Progenitor cell of endocrine pancreas (in vitro differentiated cells): ENCODE measurements at places on chromosomes 12 and 14. TPM values are rescaled to one million over a fixed set of nuclear protein-coding genes. Genes with fewer than 3 reads are reported as not detected.

Gene GNG2
- 8.8 and 9.3 TPM in 2 replicates for total RNA-seq

Gene MYO1H
- 0.51 and 0.77 TPM in 2 replicates for total RNA-seq

Gene ACSM4
- not detected in 2 replicates for total RNA-seq

Gene AMDHD1
- total RNA-seq = 0.41 and 0.53 TPM in 2 replicates

Gene SIX6
- total RNA-seq = not detected in 2 replicates

Gene SIX4
- 20.4 and 21.7 TPM in 2 replicates for total RNA-seq

Gene RAB15
- total RNA-seq = 27.6 and 28.6 TPM in 2 replicates

- DNase-seq = no peak
These were observed 280.0 kb downstream of the ALG10 start for GRCh38 chr12:34302131-34302885.

- DNase-seq = peak; percentile 83
These were observed at the start of gene YBX3 for GRCh38 chr12:10722905-10723746. TSS of gene YBX3 (minus strand) at chr12:10723323. CDS start at chr12:10723111, 212 bp downstream.

GRCh38 chr14:99131632-99132271 lies 140.2 kb downstream of the BCL11B start:
- DNase-seq = no peak

- DNase-seq = no peak
These were observed 98.1 kb downstream of the ZFC3H1 start for GRCh38 chr12:71565535-71565934.

GRCh38 chr12:26878661-26879119 lies 45.7 kb upstream of the ITPR2 start:
- DNase-seq = no peak

DNA sequence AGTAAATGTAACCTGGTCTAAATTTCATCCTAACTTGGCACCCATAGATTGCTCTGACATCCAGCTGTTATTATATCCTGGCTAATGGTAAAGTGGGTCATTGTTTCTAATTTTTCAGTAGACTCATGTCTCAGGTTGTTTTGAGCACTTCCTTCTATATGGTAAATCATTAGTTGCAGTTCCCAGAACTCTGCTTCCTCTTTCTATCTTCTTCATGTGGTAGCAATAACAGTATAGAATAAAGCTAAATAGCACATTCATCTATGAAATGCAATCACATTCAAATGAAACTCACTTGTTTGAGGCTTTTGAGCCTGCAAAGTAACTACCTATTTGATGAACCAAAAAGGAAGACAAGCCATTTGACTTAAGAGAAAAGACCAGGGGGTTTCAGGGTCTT lies 65.1 kb upstream of the GZMB start:
- DNase-seq = no peak

DNA sequence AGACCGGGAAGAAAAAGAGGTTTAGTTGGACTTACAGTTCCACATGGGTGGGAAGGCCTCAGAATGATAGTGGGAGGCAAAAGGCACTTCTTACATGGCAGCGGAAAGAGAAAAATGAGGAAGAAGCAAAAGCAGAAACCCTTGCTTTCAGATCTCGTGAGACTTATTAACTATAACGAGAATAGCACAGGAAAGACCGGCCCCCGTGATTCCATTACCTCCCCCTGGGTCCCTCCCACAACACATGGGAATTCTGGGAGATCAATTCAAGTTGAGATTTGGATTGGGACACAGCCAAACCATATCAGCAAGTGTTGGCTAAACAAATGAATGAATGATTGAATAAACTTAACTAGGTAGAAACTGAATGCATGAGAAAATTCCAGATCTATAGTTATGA lies 85.3 kb upstream of the PARP11 start:
- DNase-seq = no peak

GRCh38 chr14:43745746-43746145 lies 761.3 kb downstream of the FSCB start:
- DNase-seq = no peak

GRCh38 chr12:16076970-16077522 lies 165.9 kb downstream of the DERA start:
- DNase-seq = no peak

DNA sequence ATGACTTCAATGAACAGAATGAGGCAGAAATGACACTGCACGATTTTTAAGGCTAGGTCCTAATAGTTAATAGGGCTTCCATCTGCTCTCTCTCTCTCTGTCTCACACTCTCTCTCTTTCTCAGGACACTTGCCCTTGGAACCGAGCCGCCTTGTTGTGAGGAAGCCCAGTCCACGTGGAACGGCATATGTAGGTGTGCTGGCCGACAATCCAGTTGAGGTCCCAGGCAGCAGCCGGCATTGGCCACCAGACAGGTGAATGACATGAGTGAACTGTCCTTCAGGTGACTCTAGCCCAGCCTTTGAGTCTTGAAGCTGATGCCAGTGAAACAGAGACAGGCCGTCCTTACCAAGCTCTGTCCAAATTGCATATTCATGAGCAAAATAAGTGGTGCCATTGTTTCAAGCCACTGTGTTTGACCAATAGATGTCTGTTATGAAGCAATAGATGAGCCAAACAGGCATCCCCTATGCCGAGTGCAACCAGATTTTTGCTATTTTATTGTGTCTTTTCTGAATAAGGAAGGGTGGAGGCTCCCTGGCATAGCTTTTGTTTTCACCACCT lies 217.5 kb upstream of the LHX5 start:
- no peak for DNase-seq

DNA sequence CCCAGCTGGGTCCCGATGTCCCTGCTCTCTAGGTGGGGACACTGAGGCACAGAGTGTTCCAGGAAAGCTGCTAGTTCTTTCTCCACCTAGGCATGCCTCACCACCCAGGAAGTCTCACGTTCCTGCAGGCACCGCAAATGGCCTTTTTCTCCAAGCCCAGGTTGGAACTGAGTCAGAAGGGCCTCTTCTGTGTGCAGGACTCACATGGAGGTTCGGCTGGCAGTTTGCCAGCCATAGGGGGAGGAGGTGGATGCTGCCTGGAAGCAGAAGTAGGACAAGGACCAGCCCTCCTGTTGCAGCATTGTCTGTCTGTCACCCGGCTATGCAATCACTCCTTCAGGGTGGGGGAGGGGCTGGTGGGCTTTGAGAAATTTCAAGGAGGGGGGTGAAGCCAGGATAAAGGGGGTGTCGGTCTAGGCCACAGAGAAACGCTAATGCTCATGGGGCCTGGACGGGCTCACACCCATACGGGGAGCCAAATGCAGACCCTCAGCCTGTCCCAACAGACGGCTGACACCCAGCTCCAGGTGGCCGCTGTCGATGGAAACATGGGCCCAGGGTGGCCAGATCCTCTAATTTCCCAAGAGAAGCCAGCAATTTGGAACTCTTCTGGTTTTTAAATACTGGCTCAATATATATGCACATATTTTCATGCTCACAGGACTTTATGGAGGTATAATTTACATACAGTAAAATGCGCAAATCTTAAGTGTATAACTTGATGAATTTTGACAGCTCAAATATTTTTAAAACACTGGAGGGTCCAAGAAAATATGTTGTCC lies 120.5 kb downstream of the PHETA1 start:
- DNase-seq = no peak

GRCh38 chr14:57122129-57122528 lies 146.6 kb downstream of the EXOC5 start:
- no peak for DNase-seq

GRCh38 chr14:64598404-64598803 lies 48.6 kb downstream of the PPP1R36 start:
- no peak for DNase-seq

- no peak for DNase-seq
These were observed 36.1 kb downstream of the KCTD10 start for GRCh38 chr12:109440851-109441490.

GRCh38 chr14:49583629-49584028 lies 2.6 kb downstream of the RPS29 start:
- DNase-seq = no peak

DNA sequence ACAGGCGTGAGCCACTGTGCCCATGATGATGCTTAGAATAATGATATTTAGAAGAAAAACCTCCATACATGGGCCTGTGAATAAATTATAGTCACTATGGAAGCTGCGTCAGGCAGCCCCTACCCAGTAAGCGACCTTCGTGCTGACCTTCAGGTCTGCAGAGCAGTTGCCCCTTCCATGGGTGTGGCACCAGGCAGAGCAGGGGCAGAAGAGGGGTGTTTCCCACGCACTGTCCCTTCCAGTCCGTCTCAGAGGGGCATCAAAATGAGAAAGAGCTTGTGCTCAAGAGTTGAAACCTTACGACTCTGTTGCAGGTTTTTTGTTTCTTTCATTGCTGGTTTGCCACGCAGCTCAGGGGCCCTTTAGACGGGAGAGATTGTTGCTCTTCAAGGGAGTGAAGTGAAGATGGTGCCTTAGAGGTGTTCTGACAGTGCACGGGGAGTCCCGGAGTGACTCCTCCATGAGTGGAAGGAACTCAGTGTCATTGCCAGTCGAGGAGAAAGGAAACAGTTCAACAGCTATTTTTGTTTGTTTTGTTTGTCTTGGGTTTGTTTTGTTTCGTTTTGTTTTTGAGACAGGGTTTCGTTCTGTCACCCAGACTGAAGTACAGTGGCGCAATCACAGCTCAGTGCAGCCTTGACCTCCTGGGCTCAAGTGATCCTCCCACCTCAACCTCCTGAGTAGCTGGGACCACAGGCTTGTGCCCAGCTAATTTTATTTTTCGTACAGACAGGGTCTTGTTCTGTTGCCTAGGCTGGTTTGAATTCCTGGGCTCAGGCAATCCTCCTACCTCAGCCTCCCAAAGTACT lies 13.9 kb downstream of the CKB start:
- DNase-seq = no peak

DNA sequence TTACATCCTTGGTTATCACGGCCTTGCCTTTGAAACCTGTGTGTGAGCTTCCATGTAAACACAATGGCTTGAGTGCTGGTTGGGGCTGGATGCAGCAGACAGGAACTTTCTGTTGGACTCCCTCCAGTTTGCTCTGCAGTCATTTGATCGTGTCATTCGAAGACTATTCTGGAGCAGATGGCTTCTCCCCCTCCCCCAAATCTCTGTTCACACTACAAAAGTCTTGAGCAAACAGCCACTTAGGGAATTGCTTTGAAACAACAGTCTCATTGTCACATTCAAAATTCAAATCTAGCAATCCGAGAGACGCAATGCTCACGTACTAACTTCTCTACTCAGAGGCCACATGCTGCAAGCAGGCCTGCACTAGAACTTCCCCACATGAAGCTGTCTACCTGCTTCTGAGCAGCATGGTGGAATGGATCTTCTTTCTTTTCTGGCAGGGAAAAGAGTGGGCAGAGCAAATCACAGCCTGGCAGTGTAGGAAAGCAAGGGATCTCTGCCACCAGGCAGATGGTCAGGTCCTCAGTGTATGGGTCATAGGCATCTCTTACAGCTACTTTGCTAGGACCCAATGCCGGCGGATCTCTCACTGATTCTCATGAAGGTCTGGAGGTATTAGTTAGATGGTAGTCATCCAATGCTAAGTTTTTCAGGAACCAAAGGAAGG lies 214.2 kb downstream of the PPM1H start:
- DNase-seq = no peak

DNA sequence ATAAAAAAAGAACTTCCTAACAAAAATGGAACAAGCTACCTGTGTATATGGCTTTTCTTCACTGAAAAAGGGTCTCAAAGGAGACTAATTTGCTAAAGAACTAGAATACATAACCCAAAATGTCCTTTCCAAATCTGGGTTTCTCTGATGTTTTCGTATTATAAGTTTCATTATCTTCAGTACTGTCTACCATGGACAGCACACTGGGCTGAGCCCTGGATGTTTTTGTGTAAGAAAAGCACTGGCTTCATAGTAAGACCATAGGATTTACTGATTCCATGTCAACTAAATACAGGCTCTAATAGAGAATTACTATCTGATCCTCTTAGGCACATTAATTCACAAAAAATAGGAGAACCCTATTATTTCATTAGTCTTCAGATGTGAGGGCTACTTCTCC lies 94.3 kb upstream of the GPHB5 start:
- no peak for DNase-seq

DNA sequence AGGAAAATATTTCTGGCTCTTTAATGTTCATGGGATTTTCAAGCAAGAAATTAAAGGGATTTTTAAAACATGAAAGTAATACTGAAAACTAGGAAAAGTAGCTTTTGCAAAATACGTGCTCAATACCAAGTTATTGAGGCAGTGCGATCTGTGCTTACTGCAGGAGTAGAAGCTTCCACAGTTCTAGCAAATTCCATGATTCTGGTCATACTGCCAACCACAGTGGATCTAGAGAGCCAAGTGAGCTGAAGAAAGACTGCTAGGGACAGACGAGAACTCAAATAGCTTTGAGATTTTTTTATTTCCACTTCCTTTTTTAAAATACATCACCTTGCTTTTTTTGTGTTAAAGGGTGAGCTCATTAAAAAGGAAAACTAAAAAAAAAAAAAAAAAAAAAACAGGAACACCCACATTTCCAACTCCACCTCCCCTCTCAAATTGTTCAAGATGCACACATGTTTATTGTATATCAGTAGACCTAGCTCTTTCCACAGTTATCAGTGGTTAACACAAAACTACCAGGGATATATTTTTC lies 26.2 kb downstream of the EGLN3 start:
- no peak for DNase-seq
